ENCODE measurements at places on chromosomes 3 and 15. TPM values are rescaled to one million over a fixed set of nuclear protein-coding genes. Genes with fewer than 3 reads are reported as not detected.
A peak's percentile ranks its signal among the peaks of the same experiment; 100 is the strongest.

Gene UROC1
- total RNA-seq = not detected

DNA sequence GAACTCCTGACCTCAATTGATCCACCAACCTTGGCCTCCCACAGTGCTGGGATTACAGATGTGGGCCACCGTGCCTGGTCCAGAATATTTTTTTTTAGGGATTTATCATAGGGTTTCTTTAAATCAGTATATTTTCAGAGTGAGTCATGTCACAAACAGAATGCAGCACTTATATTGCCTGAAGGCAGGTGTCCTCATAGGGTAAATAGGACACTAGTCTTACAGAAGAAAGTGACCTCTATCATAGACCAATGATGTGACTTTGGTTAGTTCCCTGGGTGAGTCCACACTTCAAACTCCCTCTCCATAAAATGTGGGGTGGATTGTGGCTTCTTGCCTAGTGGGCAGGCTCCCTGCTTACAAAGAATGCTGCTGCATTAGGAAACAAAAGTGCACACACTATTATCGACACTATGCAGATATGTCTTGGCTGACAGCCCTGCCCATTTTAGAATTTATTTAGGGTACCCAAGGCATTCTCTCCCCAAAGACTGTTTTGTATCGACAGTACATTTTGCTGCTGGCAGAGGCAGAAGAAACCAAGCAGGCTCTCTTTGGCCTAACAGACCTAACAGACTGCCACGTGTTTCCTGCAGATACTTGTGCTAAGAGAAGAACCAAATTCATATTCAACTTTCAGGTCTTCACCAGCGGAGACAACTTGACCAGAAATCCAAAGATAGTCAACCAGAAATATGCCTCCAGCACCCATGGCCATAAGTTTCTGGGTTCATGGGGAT is 125.0 kb downstream of the MOBP start:
- no peak for DNase-seq

Gene CAPN7
- 54.1 TPM for total RNA-seq

DNA sequence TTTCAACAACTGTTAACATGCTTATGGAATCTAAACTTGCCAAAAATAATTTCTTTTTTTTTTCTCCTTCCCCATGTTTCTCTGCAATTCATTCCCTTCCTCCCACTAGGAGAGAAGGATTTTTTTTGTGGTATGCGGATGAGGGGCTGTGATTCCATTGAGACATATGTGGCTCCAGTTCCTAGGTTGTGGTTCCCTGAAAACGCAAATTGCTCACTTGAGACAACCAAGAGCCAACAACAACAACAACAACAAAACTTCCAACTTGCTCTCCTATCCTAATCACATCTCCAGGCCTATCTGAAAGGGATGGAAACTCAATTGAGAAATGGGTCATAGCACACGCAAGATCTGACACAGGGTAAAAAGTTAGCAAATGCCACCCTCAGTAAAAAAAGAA is 406.5 kb upstream of the TGFBR2 start:
- no peak for DNase-seq

DNA sequence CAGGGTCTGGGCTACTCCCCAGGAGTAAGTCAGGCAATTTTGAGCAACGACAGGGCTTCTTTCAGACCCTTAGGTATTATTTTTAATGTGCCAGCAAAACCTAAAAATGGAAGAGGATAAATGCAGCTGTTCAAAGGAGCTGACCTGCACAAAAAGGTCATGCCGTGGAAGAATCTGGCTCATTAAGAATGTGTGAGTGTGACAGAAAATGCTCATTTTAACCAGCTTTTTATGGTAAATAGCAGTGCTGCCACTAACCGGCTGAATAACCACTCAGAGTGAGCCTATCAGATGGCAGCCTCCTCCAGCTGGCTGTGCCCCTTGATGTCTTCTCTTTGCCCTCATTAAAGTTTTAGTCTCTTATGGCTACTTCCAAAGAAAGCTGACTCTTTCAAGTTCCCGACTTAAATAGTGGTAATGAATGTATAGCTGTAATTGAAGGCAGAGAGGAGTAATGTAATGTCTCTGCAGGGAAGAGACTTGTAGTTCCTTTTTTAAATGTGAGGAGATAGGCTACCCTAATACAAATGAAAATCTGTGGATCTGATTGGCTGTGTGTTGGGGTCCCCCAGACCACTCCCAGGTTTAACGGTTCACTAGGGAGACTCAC is 9.5 kb upstream of the FSTL1 start:
- no peak for DNase-seq

- no peak for DNase-seq
Measured at GRCh38 chr15:34076785-34077184, 24.9 kb downstream of the EMC7 start.

Gene SMCO1
- not detected for total RNA-seq

DNA sequence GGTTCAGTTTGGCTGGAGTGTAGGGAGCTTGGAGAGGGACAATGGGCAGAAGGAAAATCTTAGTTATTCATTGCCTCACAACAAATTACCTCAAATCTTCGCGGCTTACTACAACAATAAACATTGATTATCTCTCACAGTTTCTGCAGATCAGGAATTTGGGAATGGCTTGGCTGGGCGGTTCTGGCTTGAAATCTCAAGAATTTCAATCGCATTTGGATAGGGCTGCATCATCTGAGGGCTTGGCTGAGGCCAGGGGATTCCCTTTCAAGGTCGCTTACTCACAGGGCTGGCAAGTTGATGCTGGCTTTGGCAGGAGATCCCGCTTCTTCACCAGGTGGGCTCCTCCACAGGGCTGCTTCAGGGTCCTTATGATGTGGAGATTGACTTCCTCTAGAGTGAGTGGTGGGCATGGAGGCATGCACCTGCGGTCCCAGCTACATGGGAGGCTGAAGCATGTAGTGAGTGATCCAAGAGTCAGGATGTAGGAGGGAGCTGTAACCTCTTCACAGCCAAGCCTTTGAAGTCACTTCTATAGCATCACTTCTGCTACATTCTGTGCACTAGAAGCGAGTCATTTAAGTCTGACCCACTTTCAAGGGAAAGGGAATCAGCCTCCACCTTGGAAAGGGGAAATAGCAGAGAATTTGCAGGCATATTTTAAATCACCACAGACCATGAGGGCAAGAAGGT is 63.1 kb downstream of the CDC25A start:
- DNase-seq = peak; percentile 61

GRCh38 chr3:159779883-159780282 is 208.8 kb upstream of the IL12A start:
- DNase-seq = no peak

Gene IQCB1
- total RNA-seq = 19.3 TPM

GRCh38 chr3:46300461-46300789 is 53.5 kb upstream of the CCR2 start:
- DNase-seq = no peak

DNA sequence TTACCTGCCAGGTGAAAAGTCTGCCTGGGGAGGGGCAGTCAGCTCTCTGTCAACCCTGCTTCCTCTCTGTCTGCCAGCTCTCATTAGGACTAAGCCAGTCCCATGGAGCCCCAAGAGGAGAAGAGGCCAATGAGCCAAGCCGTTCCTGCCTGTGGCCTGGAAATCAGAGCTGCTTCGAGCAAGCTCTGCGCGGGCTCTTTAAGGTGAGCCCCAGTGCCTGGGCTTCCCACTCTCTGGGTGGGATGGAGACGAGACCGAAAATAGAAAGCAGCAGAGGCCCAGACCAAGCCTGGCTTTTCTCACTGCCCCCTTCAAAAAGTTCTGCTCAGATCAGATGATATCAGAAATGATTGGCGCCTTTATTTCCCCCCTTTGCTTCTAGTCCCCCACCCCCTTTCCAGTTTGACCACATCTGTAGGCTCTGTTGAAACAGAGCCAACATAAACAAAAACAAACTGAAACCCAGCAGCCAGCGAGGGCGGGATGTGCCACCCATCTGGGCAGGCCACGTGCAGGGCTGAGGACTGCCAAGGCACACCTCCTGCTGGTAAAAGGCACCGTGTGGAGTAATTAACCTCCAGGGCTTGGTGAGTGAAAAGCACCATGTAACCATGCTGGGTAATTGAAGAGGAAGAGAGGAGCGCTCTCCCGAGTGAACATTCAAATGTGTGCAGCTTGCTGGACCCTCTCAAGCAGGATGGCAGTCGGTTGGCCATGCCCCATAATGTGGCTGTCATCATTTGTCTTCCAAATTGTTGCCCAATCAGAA is 471.0 kb upstream of the PROK2 start:
- DNase-seq = no peak

Measured in ovary (tissue), 10 donors.